Mammary microvascular endothelial cell (primary cell): ENCODE measurements at places on chromosomes 6 and 20. TPM values are rescaled to one million over a fixed set of nuclear protein-coding genes. Genes with fewer than 3 reads are reported as not detected.

LBP gene
- not detected in 2 replicates for total RNA-seq

LY6G6C gene
- total RNA-seq: not detected in 2 replicates

MYL9 gene
- 30.7 and 32.0 TPM in 2 replicates for total RNA-seq

ARMC12 gene
- not detected in 2 replicates for total RNA-seq

SUPT3H gene
- 3.5 and 4.0 TPM in 2 replicates for total RNA-seq

KCNK16 gene
- not detected in 2 replicates for total RNA-seq
